Stimulated activated CD4-positive, alpha-beta T cell treated with anti-CD3 and anti-CD28 coated beads, Interleukin-4, amount 100 ng/mL, for 24 hours (primary cell): ENCODE measurements at places on chromosomes 5 and 9.

DNA sequence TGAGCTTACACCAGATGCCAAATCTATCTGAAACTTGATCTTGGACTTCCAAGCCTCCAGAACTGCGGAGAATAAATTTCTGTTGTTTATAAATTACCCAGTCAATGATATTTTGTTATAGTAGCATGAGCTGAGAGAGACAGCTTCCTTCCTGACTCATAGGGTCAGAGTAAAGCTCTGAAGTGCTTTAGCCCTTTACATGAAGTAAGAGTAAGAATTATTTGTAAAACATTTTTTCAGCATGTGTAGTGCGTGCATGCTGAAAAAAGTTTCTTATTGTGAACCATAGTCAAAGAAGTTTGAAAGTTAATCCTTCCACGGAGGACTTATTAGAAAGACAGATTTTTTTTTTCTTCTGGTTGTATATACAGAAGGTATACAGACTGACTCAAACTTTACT lies 172.4 kb downstream of the DMRT2 start:
- no peak for DNase-seq

DNA sequence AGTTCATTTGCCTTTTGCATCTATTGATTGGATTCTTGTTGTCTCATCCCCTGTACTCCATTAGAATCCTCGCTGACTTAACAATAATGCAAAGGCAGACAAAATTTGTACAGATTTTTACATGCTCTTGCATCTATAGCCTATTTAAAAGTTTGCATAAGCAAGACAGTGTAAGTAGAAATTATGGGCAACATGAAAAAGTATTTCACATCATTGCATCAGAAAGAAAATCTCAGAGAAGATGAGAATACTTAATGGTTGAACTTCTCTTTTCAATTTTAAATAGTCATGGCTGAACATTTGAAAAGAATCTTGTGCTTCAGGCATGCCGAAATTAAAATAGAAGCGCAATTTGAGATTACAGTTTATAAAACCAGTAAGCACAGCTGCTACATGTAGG lies 226.4 kb downstream of the EFNA5 start:
- DNase-seq: no peak

DNA sequence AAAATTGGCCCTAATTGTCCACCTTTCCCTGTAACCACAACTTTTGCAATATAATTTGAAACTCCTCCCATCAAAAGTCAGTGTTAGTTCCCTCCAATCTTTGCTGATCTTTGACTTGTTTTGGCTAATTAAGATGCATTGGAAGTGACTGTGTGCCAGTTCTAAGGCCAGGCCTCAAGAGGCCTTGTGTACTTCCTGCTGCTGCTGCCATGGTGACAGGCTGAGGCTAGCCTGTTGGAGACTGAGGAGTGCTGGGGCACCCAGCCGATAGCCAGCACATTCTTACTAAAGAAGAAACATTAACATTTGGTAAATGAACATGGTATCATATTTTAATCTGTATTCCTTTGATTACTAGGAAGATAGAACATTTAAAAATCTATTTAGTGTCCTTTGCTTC lies 86.5 kb downstream of the SREK1 start:
- no peak for DNase-seq

DNA sequence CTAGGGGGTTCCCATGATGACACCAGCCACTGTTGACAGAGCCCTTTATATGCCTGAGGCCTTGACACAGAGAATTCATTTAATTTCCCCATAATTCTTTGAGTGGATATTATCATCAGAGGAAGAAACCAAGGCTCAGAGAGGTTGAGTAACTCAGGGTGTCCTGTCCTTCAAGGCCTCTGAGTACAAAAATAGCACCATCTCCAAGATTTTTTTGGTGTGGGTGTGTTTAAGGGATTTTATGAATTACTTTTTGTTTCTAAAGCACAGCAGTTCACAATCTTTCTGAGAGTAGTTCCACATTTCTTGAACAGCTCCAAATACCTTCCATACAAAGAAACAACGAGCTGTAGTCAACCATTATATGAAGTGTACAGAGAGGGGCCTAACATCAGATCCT lies 6.2 kb upstream of the GSN start:
- no peak for DNase-seq

- no peak for DNase-seq
These were observed 87.0 kb upstream of the CCL21 start for GRCh38 chr9:34796924-34797323.

DNA sequence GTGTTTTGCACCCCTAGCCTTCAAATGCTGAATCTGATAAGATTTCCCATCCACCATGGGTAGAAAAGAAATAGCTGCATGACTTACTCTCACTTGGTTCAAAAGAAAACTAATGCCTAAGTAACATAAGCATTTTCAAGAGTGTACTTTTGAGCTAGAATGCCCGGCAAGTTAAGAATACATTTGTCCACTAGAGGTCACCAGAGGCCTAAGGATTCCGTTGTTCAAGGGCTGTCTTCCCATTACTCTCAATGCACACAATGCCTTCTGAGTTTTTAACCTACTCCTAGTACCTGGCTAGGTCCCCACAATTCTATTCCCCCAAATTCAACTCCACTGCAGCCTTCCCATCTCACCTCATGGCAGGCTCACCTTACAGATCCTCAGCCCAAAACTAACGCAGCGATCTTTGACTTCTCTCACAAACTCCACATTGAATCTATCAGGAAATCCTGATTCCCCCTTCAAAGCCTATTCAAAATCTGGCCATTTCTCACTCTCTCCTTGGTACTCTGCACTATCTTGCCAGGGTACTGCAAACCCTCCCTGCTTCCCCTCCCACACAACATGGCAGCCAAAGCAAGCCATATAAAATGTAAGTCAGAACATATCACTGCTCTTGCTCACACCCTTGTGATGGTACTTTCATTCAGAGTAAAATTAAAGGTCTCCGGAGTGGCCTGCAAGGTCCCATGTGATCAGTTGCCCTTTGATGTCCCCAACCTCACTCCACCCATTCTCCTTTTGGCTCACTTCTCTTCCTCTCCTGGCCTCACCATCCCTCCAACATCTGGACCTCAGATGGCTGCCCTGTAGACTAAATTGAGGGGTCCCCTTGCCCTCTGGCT lies 13.4 kb downstream of the OXCT1 start:
- peak; percentile 67 for DNase-seq

DNA sequence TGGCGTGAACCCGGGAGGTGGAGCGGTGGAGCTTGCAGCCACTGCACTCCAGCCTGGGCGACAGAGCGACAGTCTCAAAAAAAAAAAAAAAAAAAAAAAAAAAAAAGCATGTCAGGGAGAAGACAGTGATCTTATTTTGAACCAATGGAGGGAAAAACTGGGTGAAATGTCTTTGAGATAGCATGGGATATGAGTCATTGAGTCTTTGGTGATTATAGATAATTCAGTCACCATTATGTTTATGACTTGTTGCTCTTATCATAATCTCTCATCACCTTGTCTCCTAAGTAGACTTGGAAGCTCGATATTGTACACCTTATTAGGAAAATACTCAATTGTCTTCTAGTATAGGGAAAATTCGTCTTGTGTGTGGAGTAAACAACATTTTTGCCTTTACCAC lies 55.1 kb upstream of the KDM4C start:
- no peak for DNase-seq

DNA sequence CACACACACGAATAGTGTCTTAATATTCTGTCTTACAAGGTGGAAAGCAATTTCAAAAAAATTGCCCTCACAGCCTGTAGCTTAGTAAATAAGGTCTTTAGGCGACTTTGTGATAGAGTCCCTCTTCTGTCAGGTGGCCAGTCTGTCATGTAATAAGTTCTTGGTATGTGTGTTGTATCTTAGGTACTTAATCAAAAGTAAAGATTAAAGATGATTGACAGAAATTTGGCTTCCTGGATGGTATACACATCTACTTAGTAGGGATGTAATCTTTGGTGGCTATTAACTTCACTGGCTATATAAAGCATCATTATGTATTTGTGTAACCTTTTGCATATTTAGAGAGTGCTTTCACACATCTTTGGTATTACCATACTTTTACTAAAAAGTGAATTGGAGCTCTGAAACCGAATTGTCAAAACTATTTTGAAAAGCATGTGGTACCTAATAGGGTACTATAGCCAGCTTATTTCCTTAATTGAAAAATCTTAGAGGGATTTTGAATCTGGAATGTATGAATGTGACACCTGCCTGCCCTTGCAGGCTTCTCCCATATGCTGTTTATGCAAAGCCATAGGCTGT lies 3.4 kb downstream of the G3BP1 start:
- DNase-seq: no peak

- DNase-seq: no peak
These were observed 97.7 kb upstream of the ANKRD55 start for GRCh38 chr5:56330806-56331205.

- no peak for DNase-seq
These were observed 13.7 kb upstream of the MTAP start for GRCh38 chr9:21788752-21789151.

- DNase-seq: no peak
These were observed 9.0 kb downstream of the PRRC2B start for GRCh38 chr9:131402738-131403492.

DNA sequence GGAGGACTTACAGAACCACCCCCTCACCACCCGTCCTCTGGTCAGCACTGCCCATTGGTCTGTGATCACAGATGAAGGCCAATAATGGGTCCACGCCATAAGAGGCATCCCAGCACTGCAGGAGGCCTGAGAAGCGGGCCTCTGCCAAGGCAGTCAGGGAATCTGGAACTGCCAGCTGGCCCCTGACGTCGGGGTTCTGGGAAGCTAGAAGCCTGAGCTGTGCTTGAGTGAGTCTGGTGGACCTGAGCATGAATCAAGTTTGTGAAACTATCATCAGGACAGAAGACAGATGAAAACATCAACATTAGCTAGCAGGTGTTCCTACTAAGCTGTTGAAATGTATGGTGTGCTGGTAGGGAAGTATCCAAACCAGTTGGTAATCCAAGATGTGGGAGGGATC lies 7.8 kb downstream of the ANGPTL2 start:
- DNase-seq: no peak

- no peak for DNase-seq
These were observed 229.7 kb downstream of the ICE1 start for GRCh38 chr5:5652181-5652580.

DNA sequence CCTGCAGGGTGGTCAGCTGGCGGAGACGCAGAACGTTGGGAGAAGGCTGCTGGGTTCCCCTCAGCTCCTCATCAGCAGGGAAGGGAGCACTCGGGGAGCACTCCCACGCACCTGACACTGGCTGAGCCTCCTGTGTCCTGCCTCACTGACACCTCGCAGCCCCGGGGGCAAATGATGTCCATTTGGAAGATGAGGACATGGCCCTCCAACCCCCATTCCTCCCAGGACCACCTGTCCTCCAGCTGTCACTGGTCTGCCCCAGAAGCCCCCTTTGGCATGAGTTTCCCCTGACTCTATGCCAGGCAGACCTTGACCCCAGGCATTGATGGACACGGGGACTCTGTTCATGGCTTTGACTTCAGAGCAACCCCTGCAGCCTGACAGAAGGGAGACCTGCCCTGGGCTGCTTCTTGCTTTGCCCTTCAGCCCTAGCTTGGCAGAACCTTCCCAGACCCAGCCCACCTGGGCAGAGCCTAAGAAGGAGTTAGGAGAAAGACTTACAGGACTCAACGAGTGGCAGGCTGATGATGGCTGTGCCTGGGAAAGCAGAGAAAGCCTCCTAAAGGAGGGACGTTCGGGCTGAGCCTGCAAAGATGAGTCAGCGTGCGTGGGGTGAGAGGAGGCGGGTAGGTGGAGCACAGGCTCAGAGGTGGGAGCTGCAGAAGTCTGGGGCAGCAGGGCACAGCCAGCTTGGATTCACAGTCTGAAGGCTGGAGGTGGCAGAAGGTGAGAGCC lies 90.6 kb downstream of the LMX1B start:
- DNase-seq: peak; percentile 43

- DNase-seq: no peak
These were observed 453.4 kb upstream of the CTNND2 start for GRCh38 chr5:12357626-12358025.

DNA sequence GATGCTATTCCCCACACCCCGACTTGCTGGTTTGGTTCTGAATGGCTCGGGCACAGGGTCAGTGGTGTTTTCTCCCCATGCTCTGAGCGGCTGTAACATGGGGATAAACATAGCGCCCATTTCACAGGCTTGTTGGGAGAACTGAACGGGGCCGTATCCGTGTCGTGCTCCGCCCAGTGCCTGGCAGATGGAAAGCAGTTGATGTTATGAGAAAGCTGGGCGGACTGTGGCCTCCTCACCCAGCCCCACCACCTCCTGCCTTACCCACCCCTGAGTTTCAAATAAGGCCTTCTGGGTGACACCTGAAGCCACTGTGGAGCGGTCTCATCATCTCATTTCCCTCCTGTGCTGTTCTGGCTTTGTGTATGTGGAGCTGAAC lies 14.5 kb downstream of the ORM2 start:
- no peak for DNase-seq

DNA sequence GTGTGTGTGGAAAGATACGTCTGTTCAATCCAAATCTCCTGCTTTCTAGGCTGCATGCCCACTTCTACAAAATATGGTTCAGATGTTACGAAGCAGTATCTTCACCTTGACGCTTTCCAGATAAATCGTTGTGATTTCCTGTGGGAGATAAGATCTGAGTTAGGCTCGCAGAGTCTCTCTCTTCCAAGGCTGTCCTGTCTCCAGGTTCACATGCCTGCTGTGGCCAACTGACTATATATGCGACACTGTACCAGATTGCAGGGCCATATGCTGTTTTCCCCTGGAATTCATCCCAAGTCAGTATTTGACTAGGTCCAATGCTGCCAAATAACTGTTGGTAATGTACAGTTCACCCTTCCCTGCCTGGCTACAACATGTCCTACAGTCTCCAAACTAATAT lies 47.9 kb downstream of the TMEM252 start:
- no peak for DNase-seq

- no peak for DNase-seq
These were observed 45.1 kb upstream of the DAB2 start for GRCh38 chr5:39469777-39470415.

DNA sequence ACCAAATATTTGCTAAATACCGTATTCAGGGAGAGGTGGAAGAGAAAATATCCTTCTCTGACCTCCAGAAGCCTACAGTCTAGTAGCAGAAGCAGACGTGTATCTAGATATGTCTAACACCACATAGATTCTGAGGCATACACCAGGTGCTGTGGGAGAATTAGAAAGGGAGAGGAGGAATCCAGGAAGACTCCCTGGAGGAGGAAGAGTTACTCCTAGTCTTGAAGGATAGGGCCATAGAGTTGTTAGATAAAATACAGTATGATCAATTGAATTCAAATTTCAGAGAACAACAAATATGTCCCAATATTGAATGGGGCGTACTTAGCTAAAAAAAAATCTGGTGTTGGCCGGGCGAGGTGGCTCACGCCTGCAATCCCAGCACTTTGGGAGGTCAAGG lies 58.7 kb downstream of the TMOD1 start:
- DNase-seq: no peak

GRCh38 chr9:109411069-109411761 lies 86.9 kb downstream of the PTPN3 start:
- no peak for DNase-seq
